ENCODE measurements at places on chromosomes 3 and 15.

DNA sequence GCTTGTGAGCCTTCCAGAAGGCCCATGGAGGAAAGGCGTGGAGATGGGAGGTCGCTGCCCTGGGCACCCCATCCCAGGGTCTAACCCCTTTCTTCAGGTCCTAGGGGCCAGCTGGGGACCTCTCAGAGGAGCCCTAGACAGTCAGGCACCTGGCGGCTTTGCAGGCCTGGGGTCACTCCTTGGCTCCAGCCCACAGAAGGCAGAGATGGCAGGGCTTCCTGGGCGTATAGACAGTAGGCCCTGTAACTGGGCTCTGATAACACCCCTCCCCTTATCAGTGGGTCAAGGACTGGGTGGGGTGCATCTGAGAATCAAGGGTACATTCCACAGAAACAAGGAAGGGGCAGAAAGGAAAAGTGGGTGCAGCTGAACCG lies 16.7 kb downstream of the ZDHHC19 start:
- DNase-seq: no peak

DNA sequence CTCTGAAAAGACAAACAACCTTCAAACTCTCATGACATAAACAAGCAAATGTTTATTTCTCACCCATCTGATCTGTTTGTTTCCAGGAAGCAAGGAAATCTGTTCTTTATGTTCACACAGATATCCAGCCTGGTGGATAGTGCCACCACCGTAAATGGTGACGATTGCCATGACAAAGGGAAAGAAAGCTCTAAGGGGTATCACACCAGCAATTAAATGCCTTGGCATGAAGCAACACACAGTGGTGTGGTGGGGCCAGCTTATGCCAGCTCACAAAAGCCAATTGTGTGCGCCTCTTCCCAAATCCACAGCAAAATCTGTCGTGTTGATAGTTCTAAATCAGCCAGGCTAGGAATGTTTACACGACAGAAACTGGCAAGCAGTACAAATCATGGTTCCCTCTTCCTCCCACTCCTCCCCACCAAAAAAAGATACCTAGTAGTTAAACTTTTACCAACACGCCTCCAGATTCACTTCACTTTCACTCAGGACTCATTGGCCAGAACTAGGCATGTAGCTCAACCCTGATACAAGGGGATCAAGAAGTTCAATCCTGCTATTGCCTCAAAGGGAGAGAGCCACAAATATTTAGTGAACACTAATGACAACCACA lies 189.2 kb upstream of the SLCO3A1 start:
- DNase-seq: no peak

DNA sequence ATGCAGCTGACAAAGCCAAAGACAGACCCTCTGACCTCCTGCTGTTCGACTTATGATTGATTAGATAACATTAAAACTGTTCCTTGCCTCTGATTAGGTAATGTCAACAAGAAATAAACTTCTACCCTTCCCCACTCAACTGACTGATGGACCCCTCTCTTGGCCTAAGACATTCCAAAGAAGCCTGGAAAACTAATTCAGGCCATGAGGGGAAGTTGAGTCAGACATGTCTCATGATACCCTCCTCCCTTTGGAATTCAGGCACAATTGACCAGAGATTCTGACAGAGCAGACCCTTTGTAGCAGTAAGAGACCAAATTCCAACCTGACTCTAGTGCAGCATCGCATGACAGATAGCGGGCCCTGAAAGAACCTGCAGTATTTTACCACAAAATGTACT lies 354.5 kb downstream of the OCA2 start:
- no peak for DNase-seq

DNA sequence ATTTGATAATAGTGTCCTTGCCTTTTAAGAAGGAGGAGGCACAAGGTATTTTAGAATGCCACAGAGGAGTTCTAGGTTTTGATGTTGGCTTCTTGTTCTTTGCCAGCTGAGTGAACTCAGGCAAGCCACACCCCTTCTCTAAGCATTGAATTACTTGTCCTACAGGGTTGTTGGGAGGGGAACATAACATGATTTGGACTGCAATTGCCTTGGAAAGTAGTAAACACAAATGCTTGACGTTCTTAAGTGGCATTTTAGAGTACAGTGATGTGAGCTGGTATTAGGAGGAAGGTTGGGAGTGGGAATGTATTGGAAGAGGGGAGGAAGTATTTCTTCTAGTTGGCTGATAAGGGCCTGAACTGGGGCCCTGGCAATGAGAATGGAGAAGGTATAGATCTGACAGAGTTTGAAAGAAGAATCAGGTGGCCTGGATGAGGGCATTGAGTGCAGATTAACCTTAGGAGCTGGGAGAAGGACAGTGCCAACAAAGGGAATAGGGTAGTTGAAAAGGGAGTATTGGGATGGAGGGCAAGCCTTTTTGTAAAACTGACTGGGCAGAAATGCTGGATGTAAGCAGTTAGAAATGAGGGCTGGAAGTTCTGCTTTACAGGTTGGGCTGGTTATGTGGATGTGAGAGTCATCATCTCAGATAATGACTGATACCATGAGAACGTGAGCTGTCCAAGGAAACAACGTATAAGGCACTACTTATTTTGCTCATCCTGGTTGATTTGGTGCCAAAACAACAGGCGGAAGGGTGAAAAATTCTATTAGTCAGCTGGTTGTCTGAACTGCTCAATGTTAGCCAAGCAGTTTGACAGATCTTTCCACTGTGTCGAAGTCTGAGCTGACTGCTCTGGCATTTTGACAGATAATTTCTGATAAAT lies 16.7 kb downstream of the KAT2B start:
- DNase-seq: no peak

DNA sequence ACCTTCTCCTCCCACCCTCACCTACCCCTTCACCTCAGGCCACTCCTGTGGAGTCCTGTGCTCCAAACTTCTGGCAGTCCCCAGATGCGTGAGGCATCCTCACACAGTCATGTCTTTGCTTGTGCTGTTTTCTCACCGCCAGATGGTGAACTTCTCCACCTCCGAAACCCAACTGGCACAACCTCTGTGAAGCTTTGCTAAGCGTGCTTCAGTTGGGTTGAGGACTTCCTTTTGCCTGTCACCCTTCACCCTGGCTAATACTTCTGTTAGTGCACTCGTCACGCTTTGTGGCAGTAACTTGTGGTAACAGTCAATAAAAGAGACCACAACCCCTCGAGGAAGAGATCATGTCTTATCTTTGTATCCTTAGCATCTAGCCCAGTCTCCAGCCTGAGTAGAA lies 42.0 kb upstream of the SKOR1 start:
- DNase-seq: peak; percentile 19
